Panc1 (cell line): ENCODE measurements at places on chromosomes 13 and 19.

GRCh38 chr19:53192771-53193534 lies at the start of gene ZNF665:
TSS of gene ZNF665 (minus strand) at chr19:53193358. CDS start at chr19:53182898, 10,460 bp downstream.
- no peak for DNase-seq

- DNase-seq, result no peak
Observed at GRCh38 chr13:100128838-100129237, 39.9 kb downstream of the PCCA start.

- DNase-seq, result no peak
Observed at GRCh38 chr19:19042732-19043280, 9.4 kb downstream of the ARMC6 start.

DNA sequence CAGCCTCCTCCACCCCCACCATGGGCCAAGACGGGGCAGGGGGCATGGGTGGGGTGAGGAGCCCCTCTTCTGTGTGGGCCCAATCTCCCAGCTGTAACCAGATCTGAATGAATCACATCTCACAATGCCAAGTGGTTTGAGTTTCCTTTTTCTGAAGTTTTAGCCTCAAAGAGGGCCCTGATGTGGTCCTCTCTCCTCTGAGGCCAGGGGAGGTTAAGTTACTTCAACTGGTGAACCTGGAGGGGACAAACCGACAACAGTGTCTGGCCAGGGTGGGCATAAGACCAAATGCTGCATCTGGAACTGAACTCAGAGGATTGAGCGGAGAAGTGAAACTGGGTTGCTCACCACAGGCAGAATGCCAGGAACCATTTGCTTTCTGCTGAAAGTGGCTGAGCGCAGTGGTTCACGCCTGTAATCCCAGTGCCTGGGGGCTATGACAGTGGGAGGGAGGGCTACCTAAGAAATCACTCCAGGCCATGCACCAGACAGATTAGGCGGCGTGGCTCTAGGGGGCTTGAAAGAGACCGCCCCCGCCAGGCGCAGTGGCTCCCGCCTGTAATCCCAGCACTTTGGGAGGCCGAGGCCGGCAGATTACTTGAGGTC lies 15.4 kb upstream of the IRGC start:
- no peak for DNase-seq
